Caki2 (cell line): ENCODE measurements at places on chromosomes 4 and X. TPM values are rescaled to one million over a fixed set of nuclear protein-coding genes. Genes with fewer than 3 reads are reported as not detected.

VSIG1 gene
- total RNA-seq = 0.91 and 1.1 TPM in 2 replicates

PLAC1 gene
- not detected in 2 replicates for total RNA-seq

NPNT gene
- 4.4 TPM in 1 of 2 replicates, not detected in the other for total RNA-seq

MGARP gene
- 0.90 and 1.5 TPM in 2 replicates for total RNA-seq

RNF150 gene
- 0.75 and 1.4 TPM in 2 replicates for total RNA-seq

EPGN gene
- 0.81 TPM in 1 of 2 replicates, not detected in the other for total RNA-seq

DNA sequence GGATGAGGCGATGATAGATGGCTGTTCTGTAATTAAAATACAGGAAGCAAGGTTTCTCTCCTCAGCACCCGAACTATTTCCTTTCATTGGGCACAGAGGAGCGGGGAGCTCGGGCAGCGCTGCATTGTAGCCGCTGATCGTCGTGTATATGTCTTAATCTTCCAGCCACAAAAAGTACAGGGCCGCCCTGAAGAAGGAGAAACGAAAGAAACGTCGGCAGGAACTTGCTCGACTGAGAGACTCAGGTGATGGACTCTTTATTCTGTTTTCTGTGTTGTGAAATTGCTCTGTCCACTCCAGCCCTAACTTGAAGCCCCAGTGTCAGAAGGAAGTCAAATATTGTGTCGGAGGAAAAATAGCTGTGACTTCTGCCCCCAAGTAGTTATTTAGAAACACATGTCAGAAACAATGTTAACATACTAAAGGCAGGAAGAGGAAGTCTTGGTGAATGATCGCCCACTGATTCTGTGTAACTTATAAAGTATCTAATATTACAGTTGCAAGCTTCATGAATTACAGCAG, 546 bp downstream of the ZRSR2 start:
- DNase-seq = no peak

DNA sequence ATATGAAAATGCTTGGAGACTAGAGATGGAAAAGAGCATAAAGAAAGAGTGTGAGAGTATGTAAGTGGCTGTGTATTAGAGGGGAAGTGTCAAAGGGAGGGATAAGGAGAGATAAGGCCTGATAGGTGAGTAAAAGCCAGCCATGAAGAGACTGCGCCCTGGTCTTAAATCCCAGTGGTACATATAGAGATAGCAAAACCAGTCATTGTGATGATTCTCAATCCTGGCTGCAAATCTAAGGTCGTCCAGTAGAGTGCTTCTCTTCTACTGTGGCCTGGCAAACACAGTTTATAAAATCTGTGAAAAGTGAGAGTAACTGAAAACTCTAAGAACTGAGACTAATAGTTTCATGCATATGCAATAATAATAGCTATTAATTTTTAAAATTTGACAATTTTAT, 86.9 kb downstream of the MAB21L2 start:
- DNase-seq = no peak

DNA sequence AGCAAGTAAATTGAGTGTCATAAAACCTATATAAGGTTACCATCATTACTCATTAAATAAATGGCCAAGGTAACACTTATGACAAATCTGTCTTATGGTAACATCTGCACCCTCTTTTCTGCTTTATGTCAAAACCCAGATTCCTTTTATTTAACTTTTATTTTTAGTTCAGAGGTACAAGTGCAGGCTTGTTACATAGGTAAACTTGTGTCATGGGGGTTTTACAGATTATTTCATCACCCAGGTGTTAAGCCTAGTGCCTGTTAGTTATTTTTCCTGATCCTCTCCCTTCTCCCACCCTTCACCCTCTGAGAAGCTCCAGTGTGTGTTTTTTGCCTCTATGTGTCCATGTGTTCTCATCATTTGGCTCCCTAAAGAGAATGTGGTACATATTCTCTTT, 930.7 kb downstream of the CCSER1 start:
- DNase-seq = no peak

DNA sequence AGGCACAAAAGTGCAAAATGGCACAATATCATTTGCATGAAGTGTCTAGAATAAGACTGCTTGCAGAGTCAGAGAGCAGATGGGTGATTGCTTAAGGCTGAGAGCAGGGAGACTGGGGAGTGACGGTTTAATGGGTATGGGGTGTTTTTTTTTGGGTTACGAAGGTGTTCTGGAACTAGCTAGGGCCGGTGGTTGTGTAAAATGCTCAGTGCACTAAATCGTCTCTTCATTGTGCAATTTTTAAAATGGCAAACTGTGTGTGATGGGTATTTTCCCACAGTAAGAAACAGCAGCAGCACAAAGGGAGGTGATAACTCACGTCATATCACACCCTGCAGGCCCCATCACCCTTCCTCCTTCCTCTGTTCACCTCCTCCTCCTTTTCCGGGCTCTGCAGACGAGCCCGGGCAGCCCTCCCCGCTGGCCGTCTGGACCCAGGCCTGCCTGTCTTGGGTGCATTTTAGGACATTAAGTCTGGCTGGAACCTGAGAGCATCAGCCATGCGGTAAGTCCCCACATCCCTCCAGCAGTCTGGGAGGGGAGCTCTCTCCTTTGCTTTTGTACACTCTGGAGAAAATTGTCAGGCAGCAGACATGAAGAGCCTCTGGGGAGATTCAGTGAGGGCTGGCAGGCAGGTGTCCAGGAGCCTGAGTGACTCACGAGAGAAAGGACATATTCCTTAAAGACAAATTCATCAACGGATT, 42.7 kb downstream of the ASMT start:
- DNase-seq = no peak

DNA sequence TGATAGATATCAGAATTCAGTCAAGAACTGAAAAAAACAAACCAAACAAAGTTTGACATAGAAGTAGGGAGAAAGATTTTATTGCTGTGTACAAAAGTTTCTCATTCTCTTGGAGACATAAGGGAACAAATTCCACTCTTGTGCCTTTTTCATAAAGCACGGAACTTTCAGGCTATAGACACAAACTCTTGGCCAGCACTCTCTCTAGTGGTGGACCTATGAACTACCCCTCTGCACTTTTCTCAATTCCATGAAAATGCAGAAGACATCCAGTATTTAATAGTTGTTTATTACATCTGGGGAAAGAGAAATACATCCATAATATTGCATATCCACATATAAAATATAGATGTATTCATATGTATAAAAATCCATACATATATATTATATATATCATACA, 291.6 kb upstream of the HS3ST1 start:
- DNase-seq = peak; percentile 15

GRCh38 chr4:151961456-151961855, 200.6 kb upstream of the GATB start:
- DNase-seq = no peak

DNA sequence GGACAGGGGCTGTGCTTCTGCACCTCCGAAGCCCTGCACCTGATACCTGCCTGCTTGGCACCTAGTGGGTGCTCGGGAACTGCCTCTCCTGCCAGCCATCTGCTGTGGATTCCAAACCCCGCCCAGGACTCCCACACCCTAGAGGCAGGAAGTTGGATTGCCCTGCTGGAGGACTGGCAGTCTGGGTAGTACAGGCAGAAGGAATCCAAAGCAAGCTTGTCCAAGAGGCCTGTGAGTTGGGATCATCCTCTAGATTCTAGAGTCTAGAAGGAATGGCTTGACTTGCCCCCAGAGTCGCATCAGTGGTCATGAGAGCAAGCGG, 64.6 kb upstream of the MTM1 start:
- DNase-seq = no peak

- no peak for DNase-seq
These were observed 23.1 kb downstream of the DMD start for GRCh38 chrX:33188286-33188685.

DNA sequence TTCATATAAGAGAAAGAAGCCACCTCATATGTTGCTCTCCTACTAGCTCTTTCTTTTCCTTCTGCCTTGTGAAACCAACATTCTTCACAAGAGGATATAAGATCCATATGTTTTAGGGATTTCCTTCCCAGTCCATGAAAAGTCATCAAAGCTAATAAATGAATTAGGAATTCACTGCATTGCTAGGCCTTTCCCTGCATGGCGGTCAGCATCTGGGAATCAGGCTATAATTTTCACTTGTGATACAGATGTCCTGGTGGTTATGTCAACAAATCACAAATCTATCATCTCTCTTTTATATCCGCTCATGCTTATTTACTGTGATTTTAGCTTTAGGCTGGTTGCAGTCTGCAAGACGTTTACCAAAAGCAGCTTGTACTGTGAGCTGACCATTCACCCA, 510.0 kb downstream of the NLGN4X start:
- no peak for DNase-seq

- DNase-seq = no peak
These were observed 35.6 kb downstream of the SLITRK2 start for GRCh38 chrX:145853181-145853580.

- DNase-seq = no peak
These were observed 20.7 kb downstream of the ZFYVE28 start for GRCh38 chr4:2397596-2398379.
